Cardiac ventricle fibroblast (primary cell): ENCODE measurements at places on chromosomes 13 and 19. TPM values are rescaled to one million over a fixed set of nuclear protein-coding genes. Genes with fewer than 3 reads are reported as not detected.

The CHAMP1 gene
- total RNA-seq: 18.0 and 19.1 TPM in 2 replicates

The ADPRHL1 gene
- 0.75 and 2.7 TPM in 2 replicates for total RNA-seq

The ZNF473 gene
- 6.8 and 10.6 TPM in 2 replicates for total RNA-seq

The STXBP2 gene
- 19.1 and 20.1 TPM in 2 replicates for total RNA-seq

The FXYD3 gene
- not detected in 2 replicates for total RNA-seq

The MCEMP1 gene
- total RNA-seq: not detected in 2 replicates

The DHPS gene
- total RNA-seq: 72.2 and 74.9 TPM in 2 replicates

The PSG3 gene
- total RNA-seq: not detected in 2 replicates

The DENND1C gene
- total RNA-seq: not detected in 2 replicates

The COX7A1 gene
- total RNA-seq: 10.0 and 10.2 TPM in 2 replicates

The NBEA gene
- total RNA-seq: 0.83 and 2.0 TPM in 2 replicates

The CEACAM7 gene
- not detected in 2 replicates for total RNA-seq

The PLK5 gene
- total RNA-seq: not detected in 2 replicates

The C19orf25 gene
- total RNA-seq: 17.7 and 25.0 TPM in 2 replicates

The EXOC3L2 gene
- not detected in 2 replicates for total RNA-seq

The KANK2 gene
- total RNA-seq: 538 and 563 TPM in 2 replicates

The KISS1R gene
- not detected in 2 replicates for total RNA-seq

The IGFLR1 gene
- total RNA-seq: 0.37 and 9.8 TPM in 2 replicates

The GPR12 gene
- total RNA-seq: not detected in 2 replicates

The KATNAL1 gene
- total RNA-seq: 7.2 and 16.1 TPM in 2 replicates

The ZNF112 gene
- total RNA-seq: 4.4 and 6.8 TPM in 2 replicates

The FPR1 gene
- 0.44 TPM in 1 of 2 replicates, not detected in the other for total RNA-seq

The URAD gene
- not detected in 2 replicates for total RNA-seq

The SPACA7 gene
- not detected in 2 replicates for total RNA-seq

The MISP3 gene
- 1.4 and 1.8 TPM in 2 replicates for total RNA-seq

The SMIM24 gene
- total RNA-seq: not detected in 2 replicates

The GPC6 gene
- 52.5 and 57.8 TPM in 2 replicates for total RNA-seq

The ZNF615 gene
- 9.0 and 10.4 TPM in 2 replicates for total RNA-seq

The MTRF1 gene
- total RNA-seq: 4.2 and 8.4 TPM in 2 replicates

The SIGLEC11 gene
- total RNA-seq: not detected in 2 replicates

The MCF2L gene
- 1.7 and 5.6 TPM in 2 replicates for total RNA-seq

The ZNF793 gene
- 1.1 and 1.8 TPM in 2 replicates for total RNA-seq

The SBK2 gene
- total RNA-seq: not detected in 2 replicates

The VSTM2B gene
- total RNA-seq: not detected in 2 replicates

The SIGLEC12 gene
- total RNA-seq: not detected in 2 replicates

The KLK7 gene
- total RNA-seq: not detected in 2 replicates

The ZNF285 gene
- total RNA-seq: 3.5 and 11.0 TPM in 2 replicates

The LYPD3 gene
- total RNA-seq: 0.44 and 0.75 TPM in 2 replicates

The ARHGAP33 gene
- total RNA-seq: 0.44 and 2.0 TPM in 2 replicates

The VMAC gene
- 3.0 and 5.4 TPM in 2 replicates for total RNA-seq

The A1BG gene
- 24.8 and 61.8 TPM in 2 replicates for total RNA-seq

The KRI1 gene
- 14.1 and 14.7 TPM in 2 replicates for total RNA-seq

The ZNF653 gene
- 2.3 and 2.4 TPM in 2 replicates for total RNA-seq

The TIMM29 gene
- 27.0 and 31.1 TPM in 2 replicates for total RNA-seq

The KLHL26 gene
- 3.4 and 5.1 TPM in 2 replicates for total RNA-seq

The INTS6 gene
- 18.6 and 26.1 TPM in 2 replicates for total RNA-seq

The CEACAM3 gene
- total RNA-seq: not detected in 2 replicates

The ZNF439 gene
- 1.1 and 2.2 TPM in 2 replicates for total RNA-seq
